ENCODE measurements at places on chromosomes 2 and 18.

- DNase-seq, result no peak
Observed at GRCh38 chr2:179701524-179702110, 159.8 kb downstream of the ZNF385B start.

DNA sequence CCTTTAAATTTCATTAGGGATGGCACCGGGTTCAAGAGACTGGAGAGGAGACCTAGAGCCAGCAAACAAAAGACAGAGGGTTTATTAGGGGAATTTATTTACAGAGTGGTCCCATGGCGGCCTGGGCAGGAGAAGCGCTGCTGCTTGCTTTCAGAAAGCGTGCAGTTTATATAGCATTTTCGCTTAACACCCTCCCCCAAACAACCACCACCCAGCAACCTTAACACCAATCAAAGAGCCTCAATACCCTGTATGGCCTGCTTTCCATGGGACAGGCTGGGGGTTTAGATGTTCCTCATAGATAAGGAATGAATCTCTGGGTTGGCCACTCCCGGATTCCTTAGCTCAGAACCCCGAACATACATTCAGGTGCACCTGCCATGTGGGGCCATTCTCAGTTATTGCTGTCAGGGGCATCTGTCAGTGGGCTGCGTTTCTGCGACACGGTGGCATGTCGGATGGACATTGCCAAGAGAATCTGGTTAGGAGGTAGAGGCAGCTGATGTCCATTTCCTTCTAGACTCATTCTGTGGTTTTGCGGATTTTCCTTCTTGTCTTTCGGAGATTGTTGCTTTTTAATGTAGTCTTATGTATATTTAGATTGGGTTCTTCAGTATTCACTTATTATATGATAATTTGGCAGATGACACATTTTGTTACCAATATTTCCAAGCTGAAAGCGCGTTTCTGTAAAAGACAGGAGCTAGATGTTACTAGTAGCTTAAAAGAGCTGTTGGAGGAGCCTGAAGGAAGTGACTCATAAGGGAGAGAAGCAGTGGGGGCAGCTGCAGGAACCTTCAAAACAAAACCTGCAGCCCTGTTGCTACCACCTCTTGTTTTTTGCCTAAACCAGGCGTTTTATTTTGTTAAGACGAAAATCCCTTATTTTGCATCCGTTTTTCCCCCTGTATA lies 7.2 kb downstream of the AGAP1 start:
- no peak for DNase-seq

DNA sequence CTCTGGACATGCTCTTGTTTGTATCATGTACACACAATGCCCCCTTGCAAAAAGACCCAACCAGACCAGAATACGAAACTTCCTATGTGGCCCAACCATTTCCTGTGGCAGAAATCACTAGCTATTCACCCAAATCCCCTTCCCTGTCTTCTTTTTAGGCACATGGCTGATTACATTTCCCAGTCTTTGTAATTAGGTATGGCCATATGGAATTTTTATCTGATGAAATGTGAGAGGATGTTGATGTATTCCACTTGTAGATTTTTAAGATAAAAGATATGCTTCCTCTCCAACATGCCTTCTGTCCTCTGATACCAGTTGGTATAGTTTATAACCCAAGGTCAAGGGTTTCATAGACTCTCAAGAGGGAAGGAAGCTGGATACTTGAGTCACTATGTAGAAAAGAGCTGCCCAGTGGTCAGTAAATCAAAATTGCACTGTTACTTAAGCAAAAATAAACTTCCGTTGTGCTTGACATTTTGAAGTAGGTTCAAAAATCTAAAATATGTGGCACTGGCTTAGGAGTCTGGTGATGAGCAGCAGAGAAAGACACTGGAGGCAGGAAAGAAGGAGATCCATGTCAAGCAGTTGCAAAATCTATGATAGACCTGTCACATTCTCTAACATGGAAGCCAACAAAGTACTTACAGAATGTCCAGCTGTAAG lies 297.4 kb downstream of the SMAD2 start:
- no peak for DNase-seq

DNA sequence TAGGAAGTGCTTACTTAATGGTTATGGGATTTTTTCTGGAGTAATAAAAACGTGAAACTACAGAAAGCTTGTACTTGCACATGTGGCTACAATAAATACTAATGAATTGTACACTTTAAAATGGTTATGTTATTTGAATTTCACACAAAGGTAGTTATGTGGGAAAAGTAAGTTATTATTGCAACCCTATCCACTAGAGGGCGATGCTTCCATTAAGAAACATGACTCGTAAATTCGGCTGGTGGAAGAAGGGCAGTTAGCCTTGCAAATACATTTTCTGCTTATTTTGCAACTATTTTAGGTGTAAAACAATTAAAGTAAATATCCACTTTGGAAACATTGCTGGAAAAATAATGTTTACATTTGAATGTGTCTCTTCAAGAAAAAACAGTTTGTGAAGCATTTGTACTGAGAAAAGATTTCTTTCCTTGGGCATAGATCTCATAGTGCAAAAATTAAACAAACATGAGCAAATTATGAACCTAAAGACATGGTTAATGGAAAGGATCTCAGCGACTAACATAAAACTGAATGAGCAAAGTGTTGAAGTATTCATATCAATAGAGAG lies 68.1 kb upstream of the CSRNP3 start:
- DNase-seq, result no peak

- DNase-seq, result no peak
Observed at GRCh38 chr2:124162256-124162655, 137.2 kb downstream of the CNTNAP5 start.

DNA sequence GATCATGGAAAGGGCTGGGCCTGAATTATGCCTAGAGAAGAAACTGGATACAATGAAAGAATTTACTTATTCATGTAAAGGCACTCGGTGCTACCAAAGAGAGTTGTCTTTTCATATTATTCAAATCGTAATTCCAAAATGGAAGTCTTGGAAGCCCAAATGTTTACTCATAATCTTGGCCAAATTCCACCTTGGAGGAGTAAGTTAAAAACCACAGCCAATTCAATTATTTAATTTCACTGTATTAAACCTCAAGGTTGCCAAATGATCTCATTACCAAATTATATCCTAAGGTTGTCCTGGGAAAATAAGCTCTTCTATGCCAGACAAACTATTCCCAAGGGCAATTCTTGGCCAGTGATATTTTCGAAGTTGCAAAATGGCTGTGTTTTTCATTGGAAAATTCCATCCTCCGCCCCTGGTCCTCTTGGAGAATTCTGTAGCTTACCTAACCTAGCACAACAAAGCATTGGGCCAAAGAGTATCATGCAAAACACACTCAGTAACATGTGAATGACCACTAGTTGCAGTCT lies 11.1 kb upstream of the VPS4B start:
- DNase-seq, result no peak

All from C1 segment of cervical spinal cord (tissue), 14 donors.